Adipose tissue (tissue), 3 donors: ENCODE measurements at places on chromosomes 12 and 14. TPM values are rescaled to one million over a fixed set of nuclear protein-coding genes. Genes with fewer than 3 reads are reported as not detected.

The KCNH3 gene
- polyA plus RNA-seq = 0.32 TPM

The PROX2 gene
- polyA plus RNA-seq = not detected

The RHOJ gene
- 17.6 TPM for polyA plus RNA-seq

The CLEC6A gene
- polyA plus RNA-seq = 0.09 TPM

The PLCZ1 gene
- not detected for polyA plus RNA-seq

The TOMM20L gene
- polyA plus RNA-seq = not detected

The NUP37 gene
- polyA plus RNA-seq = 14.1 TPM

The GPRC5D gene
- 0.15 TPM for polyA plus RNA-seq

The DHRS2 gene
- not detected for polyA plus RNA-seq

The ZDHHC22 gene
- 0.04 TPM for polyA plus RNA-seq

The PTPN21 gene
- polyA plus RNA-seq = 8.3 TPM

The PRB2 gene
- not detected for polyA plus RNA-seq

The KLRC2 gene
- polyA plus RNA-seq = not detected

The CCDC91 gene
- polyA plus RNA-seq = 18.3 TPM

The CSAD gene
- 36.3 TPM for polyA plus RNA-seq
